ENCODE measurements at places on chromosomes 16 and 17.

DNA sequence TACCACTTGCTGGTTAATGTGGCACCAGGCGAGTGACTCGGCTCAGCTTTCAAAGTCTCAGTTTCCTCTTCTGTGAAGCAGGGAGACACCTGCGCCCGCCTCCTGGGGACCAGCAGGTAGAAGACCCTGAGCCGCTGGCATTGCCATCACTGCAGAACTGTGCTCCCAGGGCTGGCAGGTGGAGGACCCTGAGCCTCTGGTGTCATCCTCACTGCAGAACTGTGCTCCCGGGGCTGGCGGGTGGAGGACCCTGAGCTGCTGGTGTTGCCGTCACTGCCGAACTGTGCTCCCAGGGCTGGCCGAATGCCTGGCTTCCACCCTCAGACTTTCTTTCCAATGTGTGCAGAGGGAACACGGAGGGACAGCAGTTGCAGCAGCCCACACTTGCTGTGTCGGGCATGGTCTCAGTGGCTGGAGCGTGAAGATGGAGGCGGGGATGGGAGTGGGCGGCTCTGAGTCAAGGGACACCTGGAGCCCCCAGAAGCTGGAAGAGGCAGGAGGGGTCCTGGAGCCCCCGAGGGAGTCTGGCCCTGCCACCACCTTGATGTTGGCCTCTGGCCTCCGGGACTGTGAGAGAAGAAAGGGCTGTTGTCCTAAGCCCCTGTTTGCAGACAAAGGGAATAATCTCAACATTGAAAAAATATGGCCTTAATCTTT is 75.8 kb upstream of the METTL9 start:
- no peak for DNase-seq

- no peak for DNase-seq
Measured at GRCh38 chr17:79216826-79217225, 142.2 kb downstream of the ENGASE start.

GRCh38 chr17:51185763-51186332 is 19.6 kb downstream of the NME2 start:
- DNase-seq = no peak

DNA sequence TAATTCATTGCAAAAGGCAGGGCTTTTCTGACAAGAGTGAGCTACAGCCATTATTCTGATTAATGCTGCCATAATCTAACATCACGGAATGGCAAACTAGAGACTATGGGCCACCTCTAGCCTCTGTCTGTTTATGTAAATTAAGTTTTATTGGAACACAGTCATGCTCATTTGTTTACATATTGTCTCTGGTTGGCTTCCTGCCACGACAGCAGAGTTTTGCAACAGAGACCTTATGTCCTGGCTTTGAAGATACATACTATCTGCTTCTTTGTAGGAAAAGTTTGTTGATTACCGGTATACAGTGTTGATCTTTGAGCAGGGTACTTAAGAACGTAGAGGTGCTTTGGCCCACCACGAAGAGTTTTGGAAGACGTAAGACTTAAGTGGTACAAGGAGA is 715.9 kb upstream of the RBFOX1 start:
- no peak for DNase-seq

GRCh38 chr17:62852195-62852594 is 44.1 kb upstream of the MARCHF10 start:
- no peak for DNase-seq

DNA sequence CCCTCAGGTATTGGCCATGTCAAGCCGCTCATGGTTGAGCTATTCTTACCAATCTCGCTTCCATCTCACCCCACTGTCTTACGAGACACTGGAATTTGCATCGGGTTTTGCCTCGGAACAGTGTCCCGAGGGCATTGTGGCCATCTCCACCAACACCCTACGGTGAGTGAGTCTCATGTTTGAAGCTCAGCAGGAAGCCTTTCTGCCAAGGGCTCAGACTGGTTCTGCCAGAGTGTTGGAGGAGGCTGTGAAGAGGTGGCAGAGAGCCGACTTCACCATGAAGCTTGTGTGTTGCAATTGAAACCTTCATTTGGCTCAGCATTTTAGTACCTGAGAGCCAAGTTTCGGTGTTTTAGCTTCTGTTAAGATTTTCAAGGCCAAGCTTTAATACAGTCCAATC is 38.0 kb downstream of the SF3B3 start:
- DNase-seq = no peak

GRCh38 chr17:57993471-57994365 is 5.7 kb upstream of the VEZF1 start:
- no peak for DNase-seq

DNA sequence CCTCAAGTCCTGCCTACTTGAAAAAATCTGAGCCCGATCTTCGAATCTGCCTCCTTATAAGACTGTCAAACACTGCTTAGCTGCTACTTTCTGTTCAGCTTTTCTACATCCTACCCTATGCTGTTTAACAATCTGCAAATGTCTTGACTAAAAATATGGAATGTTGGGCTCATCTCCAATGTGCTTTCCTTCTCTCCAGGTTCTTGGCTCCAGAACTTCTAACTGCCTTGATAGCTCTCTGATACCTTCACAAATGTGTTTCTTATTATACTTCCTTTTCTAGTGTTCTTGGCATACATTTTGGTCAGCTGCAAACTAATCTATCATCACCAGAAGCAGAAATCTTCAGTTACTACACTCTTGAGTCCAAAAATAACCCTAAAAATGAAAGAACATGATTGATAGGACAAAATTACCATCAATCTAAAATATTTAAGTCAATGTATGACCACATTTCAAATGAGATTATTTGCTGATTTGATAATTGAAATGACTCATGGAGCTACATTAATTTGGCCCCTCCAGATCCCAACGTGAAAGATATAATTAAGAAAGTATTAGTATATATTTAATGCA is 372.3 kb upstream of the MON1B start:
- DNase-seq = no peak

DNA sequence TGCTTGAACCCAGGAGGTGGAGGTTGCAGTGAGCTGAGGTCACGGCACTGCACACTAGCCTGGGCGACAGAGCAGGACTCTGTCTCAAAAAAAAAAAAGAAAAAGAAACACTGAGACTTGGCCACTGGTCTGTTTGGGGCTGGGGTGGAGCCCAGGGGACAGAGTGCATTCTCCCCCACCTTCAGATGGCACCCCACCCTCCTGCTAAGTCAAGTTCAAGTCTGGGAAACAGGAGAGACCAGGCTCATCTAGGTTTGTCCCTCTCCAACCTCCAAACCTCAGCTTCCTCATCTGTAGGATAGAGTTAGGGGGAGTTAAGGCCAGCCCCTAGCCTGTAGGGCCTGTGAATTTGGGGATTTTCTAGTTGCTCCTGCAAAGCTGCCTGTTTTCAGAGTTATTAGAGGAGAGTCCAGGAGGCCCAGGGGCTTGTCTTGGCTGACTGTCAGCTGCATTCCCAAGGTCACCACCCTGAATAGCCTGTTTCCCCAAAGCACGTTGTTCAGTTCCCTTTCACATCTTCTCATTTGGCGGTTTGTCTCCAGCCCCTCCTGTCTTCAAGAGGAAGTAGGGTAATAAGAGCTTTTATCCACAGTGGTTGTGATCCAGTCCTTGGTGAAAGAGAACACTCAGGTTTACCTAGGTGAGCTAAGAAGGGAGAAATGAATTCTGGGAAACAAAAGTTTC is 2.2 kb downstream of the MT3 start:
- DNase-seq = no peak

DNA sequence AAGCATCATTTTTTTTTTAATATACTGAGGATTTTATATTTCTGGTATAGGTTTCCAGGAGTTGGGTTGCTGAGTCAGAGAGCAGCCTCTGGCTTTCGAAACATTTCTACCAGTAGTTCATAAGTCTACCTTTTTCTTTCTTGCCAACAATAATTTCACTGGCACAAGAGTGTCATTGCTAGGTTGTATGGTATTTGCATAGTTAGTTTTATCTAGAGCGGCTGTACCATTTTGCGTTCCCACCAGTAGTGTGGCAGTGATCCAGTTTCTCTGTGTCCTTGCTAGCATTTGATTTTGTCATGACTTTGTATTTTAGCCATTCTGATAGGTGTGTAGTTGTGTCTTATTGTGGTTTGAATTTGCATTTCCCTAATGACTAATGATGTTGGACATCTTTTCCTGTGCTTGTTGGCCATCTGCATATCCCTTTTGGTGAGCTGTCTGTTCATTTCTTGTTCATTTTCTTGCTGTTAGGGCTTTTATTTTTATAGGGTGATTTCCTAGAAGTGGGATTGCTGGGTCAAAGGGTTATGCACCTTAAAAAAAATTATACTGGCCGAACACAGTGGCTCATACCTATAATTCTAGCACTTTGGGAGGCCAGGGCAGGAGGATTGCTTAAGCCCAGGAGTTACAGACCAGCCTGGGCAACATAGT is 39.9 kb downstream of the SNX29 start:
- no peak for DNase-seq

DNA sequence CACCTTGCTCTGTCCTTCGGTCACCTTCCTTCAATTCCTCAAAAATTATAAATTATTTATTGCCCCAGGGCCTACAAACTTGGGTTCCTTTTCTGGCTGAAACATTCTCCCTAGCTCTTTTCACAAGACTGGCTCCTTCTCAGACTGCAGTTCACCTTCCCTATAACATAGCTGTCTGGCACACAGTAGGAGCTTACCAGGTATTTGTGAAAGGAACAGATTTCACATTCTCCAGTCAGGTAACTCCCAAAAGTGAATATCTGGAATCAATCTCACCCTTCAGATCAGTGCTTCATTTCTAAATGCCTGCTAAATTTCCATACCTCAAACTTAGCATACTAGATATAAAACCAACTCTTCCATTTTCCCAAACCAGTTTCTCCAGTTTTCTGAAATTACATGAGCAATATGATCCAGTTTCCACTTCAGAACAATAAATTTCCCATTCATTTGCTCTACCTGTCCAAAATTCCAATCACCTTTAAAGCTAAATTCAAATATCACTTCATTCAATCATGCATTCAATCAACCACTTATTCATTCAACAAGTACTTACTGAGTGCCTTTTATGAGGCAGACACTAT is 6.1 kb downstream of the RFFL start:
- DNase-seq = no peak

- no peak for DNase-seq
Measured at GRCh38 chr16:67645397-67646121, 615 bp downstream of the CARMIL2 start.

DNA sequence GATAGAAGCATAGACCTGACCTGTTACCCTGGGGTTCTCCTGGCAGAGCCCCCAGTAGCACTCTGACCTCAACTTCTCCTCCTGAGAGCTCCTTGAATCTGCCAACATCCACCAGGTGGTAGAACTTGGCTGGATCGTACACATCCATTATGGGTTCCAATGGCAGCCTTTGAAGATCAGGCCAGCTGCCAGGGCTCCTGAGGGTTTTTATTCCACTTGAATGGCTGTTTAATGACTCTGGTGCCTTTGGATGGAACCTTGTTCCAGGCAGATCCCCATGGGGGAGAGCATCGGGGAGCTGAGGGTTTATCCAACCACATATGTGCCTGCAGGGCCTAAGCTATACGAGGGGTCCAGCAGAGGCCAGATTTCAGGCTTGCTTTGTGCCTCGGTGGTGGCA is 47.1 kb upstream of the CLEC19A start:
- DNase-seq = no peak

DNA sequence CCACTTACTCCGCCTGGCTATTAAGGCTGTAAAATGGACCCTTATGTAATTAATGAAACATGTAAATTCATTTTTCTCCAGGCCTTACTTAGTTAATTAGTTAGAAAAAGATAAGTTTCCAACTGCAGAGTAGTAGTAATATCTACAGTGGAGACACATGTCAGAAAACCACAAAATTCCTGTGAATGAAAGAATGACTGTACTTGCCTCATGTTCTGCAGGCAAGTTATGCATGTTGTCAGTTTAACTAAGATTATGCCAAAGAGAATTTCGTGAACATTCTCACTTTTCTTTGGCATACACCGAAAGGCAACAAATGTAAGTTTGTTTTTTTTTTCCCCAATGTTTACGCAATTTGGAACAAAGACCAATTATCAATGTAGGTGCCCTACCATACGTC is 16.8 kb upstream of the CCL1 start:
- no peak for DNase-seq

DNA sequence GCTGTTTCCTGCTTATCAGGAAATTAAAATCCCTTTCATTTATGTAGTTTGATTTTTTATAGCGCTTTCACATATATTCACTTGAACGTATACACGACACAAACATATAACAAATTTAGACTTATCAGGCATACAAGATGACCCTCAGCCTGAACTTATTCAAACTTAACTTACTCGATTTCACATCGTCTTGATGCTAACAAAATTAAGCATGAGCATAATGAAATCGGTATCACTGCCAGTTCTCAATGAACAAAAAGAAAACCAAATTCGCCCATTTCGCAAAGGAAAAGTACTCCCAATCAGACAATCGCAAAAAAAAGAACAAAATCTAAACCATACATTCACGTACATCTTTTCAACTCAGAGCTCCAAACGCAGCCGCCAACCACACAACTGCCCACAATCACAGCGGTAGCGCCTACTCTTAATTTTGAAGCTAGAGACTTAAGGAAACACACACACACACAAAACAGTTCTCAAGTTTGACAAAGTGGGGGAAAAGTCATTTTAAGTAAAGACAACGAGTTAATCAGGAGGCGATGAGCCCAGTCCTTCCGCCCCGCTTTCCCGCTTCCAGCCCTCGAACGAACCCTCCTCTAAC is 1.1 kb downstream of the GJC1 start:
- DNase-seq = no peak

GRCh38 chr16:17154981-17155380 is 315.8 kb downstream of the XYLT1 start:
- DNase-seq = no peak

GRCh38 chr16:74699666-74700065 is 996 bp downstream of the MLKL start:
- DNase-seq = no peak

DNA sequence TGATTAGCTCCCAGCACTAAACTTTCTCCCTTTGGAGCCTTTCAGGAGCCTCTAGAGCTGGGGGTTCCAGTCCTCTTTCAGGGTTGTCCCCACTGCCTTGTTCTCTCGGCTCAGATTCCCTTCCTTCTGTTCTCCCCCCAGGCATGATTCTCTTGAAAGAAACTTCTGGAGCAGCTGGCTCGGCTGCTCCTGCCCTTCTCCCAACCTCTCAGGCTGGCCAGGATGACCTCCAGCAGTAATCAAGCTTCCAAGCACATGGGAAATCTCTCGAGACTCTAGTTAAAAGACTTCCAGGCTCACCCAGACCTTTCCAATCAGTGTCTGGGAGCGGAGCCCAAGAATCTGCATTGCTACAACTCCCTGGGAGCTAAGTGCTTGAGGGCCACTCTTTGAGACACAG is 3.6 kb downstream of the SDK2 start:
- DNase-seq = no peak

DNA sequence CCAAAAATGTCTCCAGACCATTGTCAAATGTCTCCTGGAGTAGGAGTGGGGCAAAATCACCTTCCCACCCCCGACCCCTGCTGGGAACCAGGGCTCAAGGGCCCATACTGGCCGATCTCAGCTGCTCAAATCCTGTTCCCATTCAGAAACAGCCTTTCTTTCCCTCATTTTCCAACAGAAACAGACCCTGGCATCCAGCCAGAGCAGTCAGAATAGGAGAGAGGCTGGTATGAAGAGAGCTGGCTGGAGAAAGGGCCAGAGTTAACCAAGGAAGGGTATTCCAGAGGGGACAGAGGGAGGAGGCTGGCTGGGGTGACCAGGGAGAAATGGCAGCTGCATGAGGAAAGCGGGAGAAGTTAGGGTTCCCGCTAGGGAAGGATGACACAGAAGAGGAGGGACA is 199.1 kb downstream of the XYLT1 start:
- DNase-seq = no peak

- no peak for DNase-seq
Measured at GRCh38 chr16:69443927-69444631, 19.7 kb downstream of the CYB5B start.

GRCh38 chr16:84042879-84043485 is 387 bp upstream of the SLC38A8 start:
- no peak for DNase-seq

Data from activated T-helper 1 cell treated with Interleukin-2 at 50 U/mL for 16 hours (primary cell).